ENCODE measurements at places on chromosomes 11 and 22.
A peak's percentile ranks its signal among the peaks of the same experiment; 100 is the strongest.

DNA sequence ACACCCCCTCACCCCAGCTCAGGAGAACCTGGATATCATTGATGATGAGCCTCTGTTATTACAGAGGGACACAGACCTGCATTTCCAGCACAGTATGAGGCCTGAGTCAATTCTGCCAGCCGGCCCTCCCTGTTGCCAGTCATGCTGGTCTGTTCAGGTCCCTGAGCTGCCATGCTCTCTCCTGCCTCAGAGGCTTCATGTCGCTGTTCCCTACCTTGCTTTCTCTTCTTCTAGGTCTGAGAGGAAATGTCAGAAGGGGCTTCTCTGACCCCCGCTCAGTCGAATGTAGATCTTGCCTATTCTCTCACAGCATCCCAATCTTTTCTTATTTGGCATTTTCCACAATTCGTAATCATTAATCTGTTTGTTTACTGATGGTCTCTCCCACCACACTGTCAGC lies 21.8 kb upstream of the ABCC8 start:
- DNase-seq = no peak

- no peak for DNase-seq
Observed at GRCh38 chr11:67605231-67606011, 1.3 kb upstream of the NDUFV1 start.

DNA sequence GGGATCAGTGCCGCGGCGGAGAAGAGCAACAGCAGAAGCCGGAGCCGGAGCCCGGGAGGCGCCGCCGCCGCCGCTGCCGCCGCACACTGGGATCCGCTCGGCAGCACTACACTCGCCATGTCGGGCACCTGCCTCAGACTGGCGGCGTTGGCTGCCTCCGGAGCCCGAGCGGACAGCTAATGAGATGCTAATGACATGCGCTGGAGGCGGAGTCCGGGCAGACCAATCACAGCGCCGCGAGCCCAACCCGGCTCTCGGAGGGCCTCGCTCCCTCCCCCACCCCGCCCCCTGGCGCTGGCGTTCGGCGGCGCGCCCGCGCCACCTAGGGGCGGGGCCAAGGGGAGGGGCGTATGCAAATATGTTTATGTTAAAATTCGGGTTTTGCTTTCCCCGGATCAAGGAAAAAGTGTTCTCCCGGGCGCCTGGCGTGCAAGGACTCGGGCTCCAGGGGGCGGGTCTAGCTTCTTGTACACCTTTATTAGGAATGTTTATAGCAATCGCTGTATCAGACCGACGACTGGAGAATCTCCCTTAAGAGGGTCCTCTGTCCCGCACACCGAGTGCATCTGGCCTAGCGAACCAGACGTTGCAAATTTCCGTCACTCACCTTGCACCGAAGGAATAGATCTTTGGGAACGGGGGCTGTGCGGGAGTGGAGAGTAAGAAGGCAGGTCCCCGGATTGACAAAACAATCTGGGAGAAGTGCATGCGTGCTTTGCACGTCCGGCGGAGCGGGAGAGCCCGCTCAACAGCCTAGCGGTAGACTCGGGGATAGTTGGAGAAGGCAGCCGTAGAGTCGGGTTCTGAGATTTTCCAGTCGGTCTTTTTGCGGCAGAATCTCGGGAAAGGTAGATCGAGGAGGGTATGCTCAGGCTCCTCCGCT lies at the start of gene CADM1:
TSS of gene CADM1 (minus strand) at position 140 of the 883 bp plus-strand sequence.
- DNase-seq = no peak

DNA sequence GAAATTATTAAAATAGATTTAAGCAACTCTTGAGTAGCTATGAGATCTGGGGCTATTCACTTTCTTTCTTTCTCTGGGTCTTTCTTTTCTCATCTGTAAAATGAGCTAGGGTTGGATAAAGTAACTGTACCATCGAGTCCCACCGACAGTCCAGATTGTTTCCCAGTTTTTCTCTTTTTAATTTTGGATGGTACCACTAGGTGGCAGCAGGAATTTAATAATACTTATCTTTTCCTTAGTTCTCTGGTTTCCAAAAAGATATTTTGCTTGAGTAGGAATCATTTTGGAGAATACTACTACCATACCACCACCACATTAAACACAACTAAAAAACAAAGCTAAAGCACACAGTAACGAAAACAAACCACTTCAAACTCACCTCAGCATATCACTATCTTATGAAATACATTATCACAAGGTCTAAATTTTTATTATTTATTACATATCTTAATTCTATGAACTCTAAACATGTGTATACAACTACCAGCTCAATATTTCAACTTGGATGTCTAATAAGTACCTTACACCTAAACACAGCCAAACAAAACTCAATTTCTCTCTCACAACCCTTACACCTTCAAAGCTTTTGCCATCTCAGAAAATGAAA lies 584.0 kb downstream of the KCNA4 start:
- DNase-seq = no peak

DNA sequence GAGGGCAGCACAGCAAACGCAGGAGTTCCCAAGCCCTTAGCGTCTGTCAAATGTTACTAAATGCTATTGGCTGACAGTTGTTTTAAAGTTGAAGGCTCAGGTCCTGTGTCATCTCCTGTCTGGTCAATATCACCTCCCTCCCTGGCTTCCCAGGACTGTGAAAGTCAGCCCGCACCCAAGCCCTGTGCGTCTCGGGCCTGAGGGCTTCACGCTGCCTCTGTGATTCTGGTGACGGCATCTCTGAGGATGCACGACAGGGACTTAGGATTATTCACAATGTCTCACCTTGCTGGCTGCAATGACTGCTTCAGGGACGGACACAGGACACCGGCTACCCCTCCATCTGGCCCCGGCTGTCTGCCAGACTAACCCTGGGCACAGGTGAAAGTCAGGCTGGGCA lies 415.3 kb downstream of the CTTN start:
- DNase-seq = no peak

DNA sequence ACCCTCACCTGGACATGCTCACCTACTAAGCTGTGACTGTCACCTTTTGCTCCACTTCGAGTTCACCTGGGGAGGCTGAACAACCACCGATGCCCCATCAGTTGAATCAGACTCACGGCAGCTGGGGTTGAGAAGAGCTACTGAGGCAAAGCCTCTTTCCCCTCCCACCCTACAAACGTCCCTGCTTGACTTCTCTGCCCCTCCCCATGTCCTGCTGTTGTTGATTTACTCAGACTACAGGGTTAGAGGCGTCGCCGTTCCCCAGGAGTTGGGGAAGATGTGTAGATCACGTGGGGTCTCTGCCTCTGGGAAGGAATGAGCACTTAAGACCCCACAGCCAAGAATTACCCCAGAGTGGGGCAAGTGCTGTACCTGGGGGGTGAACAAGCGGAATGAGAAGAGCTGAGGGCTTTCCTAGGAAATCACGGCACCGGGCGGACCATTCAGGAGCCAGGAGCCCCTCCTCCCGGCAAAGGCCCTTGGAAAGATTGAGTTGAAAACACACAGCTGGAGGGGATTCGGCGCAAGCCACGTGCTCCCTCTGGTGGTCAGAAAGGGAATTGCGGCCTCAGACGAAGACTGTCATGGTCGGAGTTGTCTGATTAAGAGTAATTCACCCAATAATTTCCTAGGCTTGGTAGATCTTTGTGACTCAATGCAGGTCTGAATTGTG lies 7.0 kb downstream of the FXYD2 start:
- DNase-seq = peak; percentile 96

DNA sequence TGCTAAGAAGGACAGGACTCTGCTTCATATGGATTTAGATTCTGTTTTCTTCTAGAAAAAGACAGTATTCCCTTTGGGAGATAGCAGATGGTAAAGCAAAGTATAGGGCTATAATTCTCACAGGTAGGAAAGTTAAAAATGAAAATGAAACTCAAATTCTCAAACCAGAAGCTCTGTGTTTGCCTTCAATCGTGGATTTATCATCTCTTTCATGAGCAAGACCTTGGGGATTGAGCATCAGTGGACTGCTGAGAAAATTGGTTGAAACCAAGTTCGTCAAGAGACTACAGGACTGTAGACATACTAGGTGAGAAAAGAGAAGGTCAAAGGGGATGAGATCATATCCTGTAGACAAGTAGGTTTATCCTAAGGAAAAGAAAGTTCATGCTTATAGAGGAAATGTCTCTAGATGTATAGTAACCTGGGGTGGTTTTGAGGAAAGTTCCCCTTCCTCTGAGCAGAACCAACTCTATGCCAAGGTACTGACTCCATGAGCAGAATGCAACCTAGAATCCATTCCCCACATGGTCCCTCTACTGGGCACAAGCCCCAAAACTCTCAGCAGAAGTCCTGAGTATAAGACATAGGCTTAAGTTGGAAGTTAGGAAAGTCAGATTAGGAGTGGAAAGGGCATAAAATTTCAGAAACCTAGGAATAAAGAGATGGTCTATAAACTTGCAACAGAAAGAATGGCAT lies 46.5 kb downstream of the SLC5A12 start:
- no peak for DNase-seq

GRCh38 chr11:65185869-65186341 lies 4.2 kb downstream of the CAPN1 start:
- DNase-seq = no peak

GRCh38 chr11:12274056-12274455 lies 103.3 kb upstream of the PARVA start:
- DNase-seq = no peak

DNA sequence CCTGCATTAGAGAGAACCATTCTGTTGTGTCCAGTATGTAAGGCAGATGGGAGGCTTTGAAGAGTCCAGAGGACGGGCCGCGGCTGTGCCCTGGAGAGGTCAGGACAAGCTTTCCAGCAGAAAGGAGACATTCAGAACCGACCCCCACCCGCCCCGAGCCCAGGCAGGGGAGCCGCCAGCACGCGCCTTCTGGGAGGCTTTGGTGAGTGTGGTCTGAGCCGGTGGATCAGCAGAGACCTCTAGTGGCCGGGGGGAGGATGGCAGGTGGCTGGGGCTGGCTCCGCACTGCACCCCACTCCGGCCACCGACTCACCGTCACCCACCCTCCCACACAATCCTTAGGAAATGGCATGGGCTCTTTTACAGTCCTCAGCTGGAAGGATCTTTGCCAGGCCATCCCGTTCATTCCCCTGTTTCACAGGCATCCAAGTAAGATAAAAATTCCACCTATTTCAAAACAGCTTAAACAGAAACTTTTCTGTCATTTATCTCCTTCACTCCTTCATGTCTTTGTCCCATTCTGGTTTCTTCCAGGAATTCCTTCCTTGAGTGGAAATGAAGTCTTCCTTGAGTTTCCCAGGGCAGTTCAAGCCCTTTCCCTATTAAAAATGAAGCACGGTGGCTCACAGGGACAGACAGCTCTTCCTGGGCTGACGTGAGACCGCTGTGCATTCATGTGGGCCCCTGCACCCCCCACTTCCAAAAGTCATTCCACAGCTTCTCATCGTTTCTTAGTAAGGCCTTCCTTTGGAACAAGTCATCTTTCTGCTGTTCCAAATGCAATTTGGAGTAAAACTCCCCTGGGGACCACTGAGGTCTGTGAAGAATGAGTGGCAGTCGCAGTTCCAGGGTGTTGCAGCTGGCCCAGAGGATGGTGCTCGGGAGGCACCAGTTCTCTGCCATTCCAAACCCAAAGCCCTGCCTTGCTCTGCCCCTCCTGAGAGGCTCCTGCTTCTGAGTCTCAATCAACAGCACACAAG lies 91.0 kb downstream of the FEZ1 start:
- peak; percentile 67 for DNase-seq

DNA sequence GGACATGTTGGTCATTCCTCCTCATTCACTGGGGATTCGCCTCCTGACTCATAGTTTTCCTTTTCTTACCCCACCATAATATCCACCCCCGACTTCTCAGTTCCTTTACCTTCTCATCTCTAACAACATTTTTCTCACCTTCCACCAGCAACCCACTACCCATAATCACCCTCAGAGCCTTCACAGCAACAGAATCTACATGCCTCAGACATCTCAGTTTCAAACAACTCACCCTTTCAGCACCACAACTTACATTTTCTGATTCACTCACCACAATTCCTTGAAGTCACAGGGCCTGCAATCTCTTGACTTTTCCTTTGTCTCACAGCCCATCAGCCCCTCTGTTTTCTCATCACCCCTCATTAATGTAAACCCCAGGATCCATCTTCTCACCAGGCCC lies 2.3 kb upstream of the MTNR1B start:
- no peak for DNase-seq

- DNase-seq = no peak
Observed at GRCh38 chr11:109034339-109034696, 369.4 kb downstream of the DDX10 start.

DNA sequence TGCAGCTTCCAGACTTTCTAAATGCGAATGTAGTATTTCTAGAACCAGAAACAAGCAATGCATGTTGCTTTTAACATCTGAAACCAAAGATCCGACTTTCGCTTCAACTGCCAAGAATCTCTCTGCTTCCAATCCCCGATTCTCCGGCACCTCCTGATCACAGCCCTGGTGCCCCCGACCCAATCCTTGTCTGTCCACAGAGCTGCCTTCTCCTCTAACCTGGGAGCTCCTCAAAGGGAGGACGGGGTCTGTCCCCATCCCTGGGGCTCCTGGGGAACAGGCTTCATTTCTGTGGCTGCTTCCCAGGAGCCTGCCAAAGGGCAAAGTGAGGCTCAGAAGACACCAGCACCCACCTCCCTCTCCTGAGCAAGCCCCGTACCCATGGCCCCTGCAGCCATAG lies 521 bp downstream of the ALDH3B2 start:
- DNase-seq = no peak

- no peak for DNase-seq
Observed at GRCh38 chr22:35821654-35822053, 104.0 kb downstream of the APOL5 start.

- DNase-seq = no peak
Observed at GRCh38 chr11:122399375-122399774, 256.1 kb upstream of the UBASH3B start.

DNA sequence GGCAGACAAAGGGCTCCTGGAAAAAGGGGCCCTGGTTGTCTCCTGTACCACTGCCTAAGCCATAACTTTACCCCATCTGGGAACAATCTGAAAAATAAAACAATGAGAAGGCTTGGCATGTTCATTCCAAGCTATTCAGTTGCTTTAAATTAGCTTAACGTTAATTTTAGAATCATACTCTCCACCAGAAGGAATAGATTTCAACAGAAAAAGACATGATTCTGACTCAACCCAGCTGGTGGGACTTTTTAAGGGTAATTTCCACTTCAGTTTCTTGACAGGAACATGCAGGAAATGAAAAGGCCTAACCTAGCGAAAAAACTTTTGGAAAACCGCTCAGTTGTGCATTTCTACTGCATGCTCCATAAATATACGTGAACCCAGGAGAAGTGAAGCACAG lies 7.9 kb downstream of the SF3A1 start:
- DNase-seq = no peak

DNA sequence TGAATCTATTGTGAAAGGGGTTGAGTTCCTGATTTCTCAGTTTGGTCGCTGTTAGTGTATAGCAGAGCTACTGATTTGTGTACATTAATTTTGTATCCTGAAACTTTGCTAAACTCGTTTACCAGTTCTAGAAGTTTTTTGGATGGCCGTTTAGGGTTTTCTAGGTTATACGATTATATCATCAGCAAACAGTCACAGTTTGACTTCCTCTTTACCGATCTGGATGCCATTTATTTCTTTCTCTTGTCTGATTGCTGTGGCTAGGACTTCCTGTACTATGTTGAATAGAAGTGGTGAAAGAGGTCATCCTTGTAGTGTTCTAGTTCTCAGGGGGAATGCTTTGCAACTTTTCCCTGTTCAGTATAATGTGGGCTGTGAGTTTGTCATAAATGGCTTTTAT lies 24.6 kb upstream of the OOSP4B start:
- DNase-seq = no peak

All from memory B cell (primary cell).